ENCODE measurements at places on chromosomes 7 and 10. TPM values are rescaled to one million over a fixed set of nuclear protein-coding genes. Genes with fewer than 3 reads are reported as not detected.

Gene ADAM8
- total RNA-seq: 1.7 TPM

Gene RSPH10B
- total RNA-seq: 2.2 TPM

Gene PTF1A
- not detected for total RNA-seq

Gene DPP6
- 60.7 TPM for total RNA-seq

Gene PLCE1
- 23.3 TPM for total RNA-seq

Gene BAIAP2L1
- 1.5 TPM for total RNA-seq

Gene LIPN
- total RNA-seq: 0.30 TPM

Gene ANKRD22
- 0.59 TPM for total RNA-seq

Gene PON1
- 0.59 TPM for total RNA-seq
